LoVo (cell line): ENCODE measurements at places on chromosomes 5 and 9.
A peak's percentile ranks its signal among the peaks of the same experiment; 100 is the strongest.

DNA sequence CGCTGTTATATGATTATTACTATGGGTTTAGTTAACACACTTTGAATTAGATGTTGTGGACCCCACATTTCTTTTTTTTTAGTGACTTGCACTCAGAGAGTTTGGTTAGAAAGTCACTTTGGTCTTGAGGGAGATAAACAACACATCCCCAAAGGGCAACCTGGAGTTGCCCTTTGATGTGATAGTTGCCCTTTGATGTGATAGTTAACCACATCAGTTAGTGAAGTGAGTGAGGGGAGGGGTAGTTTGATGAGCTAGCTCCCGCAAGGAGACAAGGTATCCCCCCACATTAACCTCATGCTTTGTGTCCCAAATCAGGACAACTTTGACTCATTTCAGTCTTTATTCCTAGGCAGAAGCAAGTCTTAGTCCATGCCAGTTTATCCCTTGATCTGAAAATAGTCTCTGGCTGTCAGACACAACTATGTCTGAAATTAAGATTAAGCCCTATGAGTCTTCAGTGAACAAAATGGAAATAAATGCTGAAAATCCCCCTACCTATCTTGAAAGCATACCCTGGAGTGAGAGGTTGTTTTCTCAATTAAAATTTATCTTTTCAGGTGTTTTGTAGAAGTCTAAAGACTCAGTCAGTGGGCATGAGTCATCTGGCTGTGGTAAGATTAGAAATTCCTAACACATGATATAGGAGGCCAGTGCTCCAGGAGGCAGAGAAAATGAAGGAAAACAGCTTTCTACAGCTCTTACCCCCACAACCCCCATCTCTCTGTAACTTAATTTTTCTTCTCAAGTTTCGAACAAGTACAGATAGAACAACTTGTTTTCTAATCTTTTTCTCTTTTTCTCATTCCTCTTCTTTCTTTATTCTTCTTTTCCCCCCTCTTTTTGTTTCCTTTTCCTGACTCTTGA is 208.9 kb upstream of the DMRTA1 start:
- peak; percentile 75 for DNase-seq

DNA sequence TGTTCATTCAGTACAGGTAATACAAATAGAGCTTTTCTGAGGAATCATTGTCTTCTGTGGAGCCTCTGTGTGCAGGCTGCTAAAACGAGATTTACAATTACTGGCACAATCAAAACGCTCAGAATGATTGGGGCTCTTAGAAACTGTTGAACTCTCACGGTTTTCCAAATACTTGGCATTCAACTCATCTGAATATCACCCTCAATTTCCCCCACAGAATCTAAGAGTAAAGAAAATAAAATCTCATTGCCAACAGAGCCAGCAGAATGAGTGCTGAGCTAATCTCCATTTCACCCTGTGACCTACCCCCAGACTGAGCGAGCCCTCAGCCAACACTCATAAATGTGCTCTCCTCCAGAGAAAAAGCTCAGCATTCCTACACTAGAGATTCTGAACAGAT is 35.3 kb upstream of the TMED7 start:
- DNase-seq: no peak

DNA sequence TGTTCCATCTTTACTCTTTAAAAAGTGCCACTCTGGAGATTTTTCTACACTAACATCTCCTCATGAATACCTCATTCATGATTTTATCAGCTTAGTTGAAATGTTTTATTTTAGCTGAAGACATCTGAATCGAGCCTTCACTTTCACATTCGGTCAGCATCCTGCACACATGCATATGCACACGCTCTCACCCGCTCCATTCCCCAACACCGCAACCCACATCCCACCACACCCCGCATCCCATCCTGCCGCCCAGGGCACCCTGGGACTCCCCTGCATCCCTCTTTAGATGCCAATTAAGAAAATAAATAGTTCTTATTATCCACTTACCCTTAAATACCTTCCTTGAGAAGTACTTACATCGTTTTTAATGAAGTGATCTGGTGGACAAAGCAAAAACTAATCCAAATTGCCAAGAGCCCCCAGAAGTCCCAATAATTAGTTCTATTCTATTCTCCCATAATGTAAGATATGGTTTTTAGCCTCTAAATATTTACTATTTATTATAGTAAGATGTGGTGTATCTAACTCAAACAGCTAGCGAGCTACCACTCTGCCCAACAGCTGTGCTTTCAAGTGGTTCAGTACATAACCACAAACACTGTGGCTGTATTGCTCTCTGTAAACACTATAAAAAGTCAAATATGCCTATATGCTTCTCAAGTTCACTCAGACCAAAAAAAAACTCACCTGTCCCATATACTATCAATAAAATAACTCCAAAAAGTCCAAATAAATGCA is 38.2 kb downstream of the GZMK start:
- DNase-seq: no peak

- DNase-seq: no peak
These were observed 837.0 kb downstream of the DNAH5 start for GRCh38 chr5:13107537-13107936.

- no peak for DNase-seq
These were observed 2.9 kb downstream of the STXBP1 start for GRCh38 chr9:127614961-127615360.

DNA sequence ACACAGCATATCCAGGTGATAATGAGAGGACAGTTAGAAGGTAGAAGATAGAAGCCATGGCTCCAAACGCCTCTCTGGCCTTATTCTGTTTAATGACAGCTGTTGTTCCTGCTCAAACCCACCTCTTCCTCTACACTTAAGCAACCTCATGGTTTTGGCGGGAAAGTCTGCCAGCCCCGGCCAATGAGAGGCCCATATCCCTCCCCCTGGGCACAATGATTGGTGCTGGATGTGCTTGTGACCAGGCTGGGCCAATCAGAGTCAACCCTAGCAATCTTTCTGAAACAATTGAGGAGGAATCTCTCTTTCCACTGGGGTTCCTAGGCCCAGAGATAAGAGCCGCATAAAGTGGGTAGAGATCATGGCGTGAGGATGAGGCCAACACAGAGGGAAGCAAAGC is 4.8 kb upstream of the GFI1B start:
- DNase-seq: no peak

DNA sequence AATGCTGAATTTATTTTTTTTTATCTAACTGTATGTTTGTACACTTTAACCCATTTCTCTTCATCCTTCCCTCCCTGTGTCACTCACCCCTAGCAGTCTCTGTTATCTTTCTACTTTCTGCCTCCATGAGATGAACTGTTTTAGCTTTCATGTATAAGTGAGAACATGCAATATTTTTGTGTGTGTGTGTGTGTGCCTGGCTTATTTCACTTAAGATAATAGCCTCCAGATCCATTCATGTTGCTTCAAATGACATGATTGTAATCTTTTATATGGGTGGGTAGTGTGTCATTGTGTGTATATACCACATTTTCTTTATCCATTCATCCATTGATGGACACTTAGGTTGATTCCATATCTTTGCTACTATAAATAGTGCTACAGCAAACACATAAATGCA is 1023.9 kb downstream of the TLE1 start:
- DNase-seq: no peak

DNA sequence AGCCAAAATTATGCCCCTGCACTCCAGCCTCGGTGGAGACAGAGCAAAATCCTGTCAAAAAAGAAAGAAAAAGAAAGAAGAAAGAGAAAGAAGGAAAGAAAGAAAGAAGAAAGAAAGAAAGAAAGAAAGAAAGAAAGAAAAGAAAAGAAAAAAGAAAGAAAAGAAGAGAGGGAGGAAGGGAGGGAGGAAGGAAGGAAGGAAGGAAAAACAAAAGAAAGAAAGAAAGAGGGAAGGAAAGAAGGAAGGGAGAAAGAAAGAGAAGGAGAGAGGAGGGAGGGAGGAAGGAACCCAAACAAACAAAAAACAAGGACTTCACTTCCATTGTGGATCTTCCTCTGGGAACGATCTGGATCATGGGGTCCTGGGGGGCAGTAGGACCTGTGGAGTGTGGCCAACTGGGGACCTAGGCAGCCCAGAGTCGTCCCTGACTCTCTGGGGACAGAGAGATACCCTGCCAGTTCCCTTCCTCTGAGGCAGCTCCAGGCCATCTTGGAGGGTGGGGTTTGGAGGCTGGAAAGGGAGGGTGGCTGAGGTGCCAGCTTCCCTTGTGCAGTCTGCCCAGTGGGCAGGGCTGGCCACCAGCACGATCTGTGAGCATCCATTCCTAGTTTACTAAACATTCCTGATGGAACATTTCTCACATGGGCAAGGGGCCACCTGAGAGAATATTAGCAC is 216.8 kb downstream of the PAX5 start:
- no peak for DNase-seq

DNA sequence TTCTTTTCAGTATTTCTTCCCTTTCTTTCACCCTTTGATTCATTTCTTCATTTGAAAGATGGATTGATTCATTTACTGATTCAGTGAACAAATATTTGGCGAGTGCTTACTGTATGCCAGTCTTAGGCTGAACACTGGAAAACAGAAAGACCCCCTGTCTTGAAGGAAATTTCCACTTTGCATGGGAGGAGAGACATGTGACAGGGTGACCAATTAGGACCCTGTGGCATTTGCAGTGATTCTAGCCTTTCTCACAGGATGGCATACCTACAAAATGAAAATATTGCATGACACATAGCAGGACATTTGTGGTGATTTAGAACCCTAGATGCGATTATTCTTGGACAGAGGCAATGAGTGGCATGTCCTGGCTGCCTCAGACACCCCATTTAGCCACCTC is 407.2 kb upstream of the SGCD start:
- DNase-seq: no peak

DNA sequence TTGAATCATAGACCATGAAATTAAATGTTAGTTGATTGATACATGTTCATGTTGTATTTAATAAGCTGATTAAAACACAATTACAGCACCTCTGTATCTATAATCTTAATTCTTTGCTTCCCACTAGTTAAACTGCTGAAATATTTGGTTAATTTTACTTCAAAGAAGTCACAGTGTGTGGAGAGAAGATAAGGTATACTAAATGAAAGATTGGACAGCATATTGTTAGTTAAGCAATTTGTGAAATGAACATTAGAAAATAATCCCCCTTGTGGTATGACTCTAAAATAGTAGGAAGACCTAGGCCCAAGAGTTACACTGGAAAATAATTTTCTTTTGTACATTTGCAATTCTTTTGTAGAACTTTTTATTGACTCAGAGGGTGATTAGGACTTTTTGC is 30.3 kb downstream of the MAN2A1 start:
- DNase-seq: no peak

DNA sequence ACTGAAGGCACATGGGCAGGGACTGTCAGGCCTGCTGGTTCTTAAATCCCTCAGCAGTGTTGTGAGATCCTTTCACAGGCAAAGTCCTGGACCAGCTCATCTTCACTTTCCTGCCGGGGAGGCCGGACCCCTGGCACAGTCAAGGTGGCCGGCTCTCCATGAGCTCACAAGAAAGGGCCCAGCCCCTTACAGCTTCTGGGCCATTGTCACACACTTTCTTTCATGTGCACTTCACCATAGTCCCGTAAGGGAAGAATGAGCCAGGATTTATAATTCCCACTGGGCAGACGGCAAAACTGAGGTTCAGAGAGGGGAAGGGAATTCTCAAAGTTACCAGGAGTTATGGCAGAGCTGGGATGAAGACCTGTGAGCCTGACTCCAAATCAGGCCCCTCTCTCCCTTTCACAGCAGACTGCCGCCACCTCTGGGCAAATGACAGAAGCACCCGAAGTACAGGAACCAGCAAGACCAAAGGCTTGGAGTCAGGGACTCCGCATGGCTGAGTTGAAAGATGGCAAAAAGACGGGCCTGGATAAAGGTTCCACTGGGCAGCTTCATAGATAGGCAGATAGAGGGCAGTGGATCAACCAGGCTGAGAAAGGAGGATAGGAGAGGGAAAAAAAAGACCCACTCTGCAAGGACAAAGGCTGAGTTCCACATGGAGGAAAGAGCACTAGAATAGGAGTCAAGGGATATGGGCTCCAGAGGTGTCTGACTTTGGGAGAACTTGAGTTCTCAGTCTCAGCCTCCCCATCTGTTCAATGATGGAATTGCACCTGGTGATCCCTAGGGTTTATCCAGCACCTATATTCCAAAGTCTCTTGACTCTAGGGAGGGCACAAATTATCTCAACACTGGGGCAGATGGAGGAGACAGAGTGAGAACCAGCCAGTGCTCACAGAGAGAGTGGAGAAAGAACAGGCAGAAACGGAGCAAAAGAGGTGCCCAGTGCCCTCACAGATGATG is 128.7 kb downstream of the PAX5 start:
- DNase-seq: no peak

- no peak for DNase-seq
These were observed 42.2 kb downstream of the NIPAL4 start for GRCh38 chr5:157502143-157502647.

DNA sequence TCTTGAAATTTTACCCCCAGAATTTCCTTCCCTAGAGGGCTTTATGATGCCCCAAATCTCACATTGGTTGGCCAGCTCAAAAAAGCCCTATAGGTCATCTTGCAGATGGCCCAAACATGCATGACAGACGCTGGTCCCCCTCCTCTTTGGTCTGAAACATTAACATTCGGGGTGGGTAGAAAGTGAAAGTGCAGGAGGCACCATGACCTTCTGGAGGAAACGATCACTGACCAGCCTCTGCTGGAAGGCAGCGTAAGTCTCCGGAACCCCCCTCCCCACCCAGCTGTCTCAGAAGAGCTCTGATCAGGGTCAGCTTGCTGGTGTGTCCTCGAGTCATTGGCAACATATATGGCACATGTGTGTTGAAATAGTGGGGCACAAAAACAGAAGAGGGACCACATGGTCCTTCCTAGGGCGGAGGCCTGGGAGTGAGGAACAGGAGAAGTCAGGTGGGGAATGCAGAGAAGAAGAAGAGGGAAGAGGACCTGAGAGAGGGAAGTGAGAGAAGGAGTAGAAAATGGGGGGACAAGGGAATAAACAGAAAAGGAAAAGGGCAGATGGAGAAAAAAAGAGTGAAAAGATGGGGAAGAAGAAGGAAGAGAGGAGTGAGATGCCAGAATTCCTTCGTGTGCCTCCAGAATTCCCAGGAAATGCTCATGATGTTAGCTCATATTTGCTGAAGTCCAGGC is 46.2 kb downstream of the IL31RA start:
- no peak for DNase-seq

DNA sequence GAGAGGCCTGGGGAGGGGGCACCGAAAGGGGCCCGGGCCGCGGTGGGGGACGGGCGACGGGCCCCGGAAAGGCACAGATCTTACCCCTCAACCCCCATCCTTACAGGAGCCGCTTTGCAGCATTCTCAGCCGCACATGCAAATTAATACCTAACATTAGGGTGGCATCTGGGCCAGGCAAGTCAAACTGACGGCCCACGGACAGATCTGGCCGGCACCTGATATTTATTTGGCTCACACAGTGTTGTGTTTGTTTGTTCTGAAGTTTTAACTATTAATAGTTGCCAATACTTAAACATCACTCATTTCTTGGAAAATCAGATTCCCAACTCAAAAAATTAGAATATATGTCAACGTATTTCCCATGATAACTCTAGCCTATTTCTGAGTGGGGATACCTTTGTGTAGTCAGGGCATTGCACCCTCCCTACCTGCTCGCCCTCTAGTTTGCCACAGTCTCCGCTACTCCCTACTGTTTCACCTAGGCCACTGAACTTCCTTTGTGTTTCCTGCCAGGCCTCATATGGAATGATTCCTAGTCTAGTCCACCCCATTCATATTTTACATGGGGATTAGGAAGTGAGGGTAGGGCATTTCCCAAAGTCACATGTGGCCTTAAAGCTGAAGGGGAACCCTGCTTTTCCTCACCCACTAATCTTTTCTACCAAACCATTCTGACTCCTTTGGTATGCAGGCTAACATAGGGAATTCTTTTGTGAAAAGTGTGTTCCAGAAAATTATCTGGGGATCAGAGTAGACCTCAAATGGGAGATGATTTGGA is 71.9 kb upstream of the LARP1 start:
- DNase-seq: no peak
